Smooth muscle cell of trachea (primary cell): ENCODE measurements at places on chromosomes 2 and 18. TPM values are rescaled to one million over a fixed set of nuclear protein-coding genes. Genes with fewer than 3 reads are reported as not detected.

GATA6 gene
- total RNA-seq: 5.7 and 7.9 TPM in 2 replicates

ATAD2B gene
- 7.9 and 18.8 TPM in 2 replicates for total RNA-seq

EGR4 gene
- 0.83 TPM in 1 of 2 replicates, not detected in the other for total RNA-seq

UPP2 gene
- under 0.01 TPM in 1 of 2 replicates, not detected in the other for total RNA-seq

LCT gene
- total RNA-seq: under 0.01 TPM in 2 replicates

ASXL3 gene
- total RNA-seq: 0.66 and 3.2 TPM in 2 replicates
